ENCODE measurements at places on chromosomes 2 and 18.

- DNase-seq, result no peak
- H3K27ac ChIP-seq, result no peak overlapping the region
- H3K27me3 ChIP-seq, result peaks cover 4% of the 10 kb centered on the region
Measured at GRCh38 chr2:210546424-210547208, 9.8 kb upstream of the CPS1 start.

GRCh38 chr2:16293871-16294270 is 353.5 kb downstream of the MYCN start:
- no peak for DNase-seq
- H3K27ac ChIP-seq, result no peak overlapping the region
- H3K4me3 ChIP-seq, result no peak overlapping the region
- H3K4me1 ChIP-seq, result no peaks in the 10 kb centered on the region

DNA sequence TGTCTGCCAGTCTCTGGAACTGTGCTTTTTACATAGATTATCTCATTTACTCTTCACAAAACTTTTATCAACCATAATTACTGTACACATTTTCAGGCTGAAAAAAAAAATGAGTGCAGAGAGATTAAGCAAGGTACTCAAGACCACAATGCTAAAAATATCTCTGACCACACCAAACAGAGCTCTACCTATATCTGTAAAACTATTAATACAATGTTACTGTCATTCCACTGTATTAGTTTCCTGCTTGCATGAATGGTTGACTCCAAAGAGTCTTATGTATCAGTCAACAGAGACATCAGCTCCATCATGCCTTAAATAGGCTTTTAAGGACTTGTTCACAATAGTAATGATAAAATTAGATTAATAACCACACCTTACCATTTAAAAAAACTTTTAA is 134.7 kb upstream of the CCDC150 start:
- H3K4me3 ChIP-seq, result no peak overlapping the region
- peaks cover 14% of the 10 kb centered on the region for H3K27me3 ChIP-seq
- H3K36me3 ChIP-seq, result no peaks in the 10 kb centered on the region
- no peaks in the 10 kb centered on the region for H3K4me1 ChIP-seq
- no peak overlapping the region for H3K27ac ChIP-seq
- DNase-seq, result no peak

DNA sequence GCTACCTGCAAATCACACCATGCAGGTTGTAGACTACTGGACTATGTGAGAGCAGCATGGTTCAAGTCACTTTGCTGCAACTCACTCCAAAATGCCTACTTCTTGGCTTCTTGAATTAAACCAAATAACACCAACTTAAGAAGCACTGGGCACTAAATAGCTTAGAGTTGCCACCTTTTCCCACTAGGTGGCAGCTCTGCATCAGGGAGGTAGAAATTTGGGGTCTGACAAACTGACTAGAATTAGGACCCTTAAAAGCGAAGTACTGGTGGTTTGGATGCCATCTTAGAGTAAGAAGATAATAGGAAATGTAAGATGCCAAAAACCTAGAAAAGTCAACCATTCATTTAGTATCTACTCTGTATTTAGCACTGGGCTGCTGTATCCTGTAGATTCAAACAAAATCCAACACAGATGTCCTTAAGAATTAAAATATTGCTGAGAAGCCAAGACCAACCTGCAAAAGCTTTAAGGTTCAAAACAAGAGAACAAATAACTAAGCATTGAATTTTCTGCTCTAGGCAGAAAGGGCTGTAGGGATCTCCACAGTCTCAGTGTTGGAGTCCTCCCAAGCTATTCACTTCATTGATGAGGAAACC is 65.5 kb downstream of the CCBE1 start:
- peaks cover 15% of the 10 kb centered on the region for H3K27me3 ChIP-seq
- no peak overlapping the region for H3K4me3 ChIP-seq
- no peak for DNase-seq

GRCh38 chr2:13770279-13770678 is 862.2 kb upstream of the LRATD1 start:
- no peak overlapping the region for H3K4me3 ChIP-seq
- DNase-seq, result no peak
- no peaks in the 10 kb centered on the region for H3K36me3 ChIP-seq
- no peaks in the 10 kb centered on the region for H3K4me1 ChIP-seq
- no peaks in the 10 kb centered on the region for H3K27me3 ChIP-seq
- no peak overlapping the region for H3K27ac ChIP-seq

GRCh38 chr2:130963196-130963848 is 126.6 kb downstream of the ARHGEF4 start:
- peaks cover 28% of the 10 kb centered on the region for H3K27me3 ChIP-seq
- H3K4me3 ChIP-seq, result no peak overlapping the region
- no peaks in the 10 kb centered on the region for H3K36me3 ChIP-seq
- no peak for DNase-seq
- peaks cover 3% of the 10 kb centered on the region for H3K4me1 ChIP-seq
- no peak overlapping the region for H3K27ac ChIP-seq

DNA sequence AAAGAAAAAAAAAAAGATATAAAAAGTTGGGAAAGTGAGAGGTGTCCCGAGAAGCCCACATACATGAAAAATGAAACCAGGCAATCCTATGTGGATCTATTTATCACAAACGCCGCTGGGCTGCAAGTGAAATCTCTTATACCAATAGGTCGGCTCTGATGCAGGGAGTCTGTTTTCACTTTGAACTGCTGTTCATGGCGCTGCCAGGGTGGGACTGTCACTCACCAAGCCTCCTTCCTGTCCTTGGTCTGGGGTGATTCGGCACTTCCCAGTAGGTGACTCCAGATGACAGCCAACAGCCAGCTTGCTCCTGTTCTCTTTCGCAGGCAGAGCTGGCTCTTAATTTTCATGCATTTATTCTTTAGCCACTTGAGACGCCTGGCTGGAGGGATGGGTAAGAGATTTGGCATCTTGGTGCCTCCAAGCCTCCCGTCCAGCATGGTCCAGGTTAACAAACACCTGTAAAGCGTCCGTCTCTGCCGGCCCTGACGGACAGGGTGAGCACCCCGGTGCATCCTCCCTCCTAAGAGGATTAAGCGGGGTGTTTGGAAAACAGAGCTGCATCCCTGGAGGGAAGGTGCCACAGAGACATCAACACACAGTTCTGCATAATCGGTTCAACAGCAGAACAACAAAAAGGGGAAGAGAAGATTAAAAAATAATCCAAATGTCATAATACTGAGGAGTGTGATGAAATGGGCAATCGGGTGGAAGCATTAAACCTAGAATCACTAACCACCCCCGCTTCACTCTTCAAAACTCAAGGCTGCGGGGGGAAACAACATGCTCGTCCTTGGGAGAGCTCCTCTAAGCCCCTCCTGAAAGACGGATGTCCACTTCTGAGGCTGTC is 58.7 kb downstream of the STEAP3 start:
- no peak overlapping the region for H3K4me3 ChIP-seq
- H3K4me1 ChIP-seq, result no peaks in the 10 kb centered on the region
- no peak overlapping the region for H3K27ac ChIP-seq
- peaks cover 2% of the 10 kb centered on the region for H3K36me3 ChIP-seq
- H3K27me3 ChIP-seq, result no peaks in the 10 kb centered on the region
- no peak for DNase-seq

GRCh38 chr18:23068570-23069310 is 66.5 kb upstream of the CABLES1 start:
- H3K27ac ChIP-seq, result no peak overlapping the region
- H3K36me3 ChIP-seq, result no peaks in the 10 kb centered on the region
- no peaks in the 10 kb centered on the region for H3K27me3 ChIP-seq
- no peak for DNase-seq
- H3K4me1 ChIP-seq, result peaks cover 33% of the 10 kb centered on the region
- no peak overlapping the region for H3K4me3 ChIP-seq

Data from memory B cell (primary cell).